Activated CD4-positive, alpha-beta T cell treated with anti-CD3 and anti-CD28 coated beads, Interleukin-2, amount 10 ng/mL, durations not matched to agents 7 days and 5 days (primary cell): ENCODE measurements at places on chromosomes 12 and 14.

GRCh38 chr14:75609606-75610475, 31.4 kb downstream of the FLVCR2 start:
- H3K36me3 ChIP-seq: peaks cover 2% of the 10 kb centered on the region
- no peaks in the 10 kb centered on the region for H3K4me1 ChIP-seq
- no peaks in the 10 kb centered on the region for H3K27me3 ChIP-seq
- no peak overlapping the region for H3K4me3 ChIP-seq
- no peak overlapping the region for H3K27ac ChIP-seq

- peak within 1 kb of the TSS; percentile 81 for H3K4me3 ChIP-seq
- H3K36me3 ChIP-seq: peaks cover 2% of the 10 kb centered on the region
- peak; percentile 38 for DNase-seq
- H3K27me3 ChIP-seq: no peaks in the 10 kb centered on the region
- H3K4me1 ChIP-seq: peaks cover 36% of the 10 kb centered on the region
- peak within 1 kb of the TSS; percentile 90 for H3K27ac ChIP-seq
Observed at GRCh38 chr12:12070674-12071656, at the start of gene BCL2L14. Gene BCL2L14, plus strand, starts transcription at chr12:12070939. Its CDS starts 8,367 bp downstream, at chr12:12079306.

- H3K36me3 ChIP-seq: peaks cover 82% of the 10 kb centered on the region
- no peaks in the 10 kb centered on the region for H3K27me3 ChIP-seq
- H3K27ac ChIP-seq: peak overlapping the region; percentile 68
- peaks cover 52% of the 10 kb centered on the region for H3K4me1 ChIP-seq
- no peak overlapping the region for H3K4me3 ChIP-seq
Observed at GRCh38 chr12:19482551-19483109, 43.3 kb downstream of the AEBP2 start.

DNA sequence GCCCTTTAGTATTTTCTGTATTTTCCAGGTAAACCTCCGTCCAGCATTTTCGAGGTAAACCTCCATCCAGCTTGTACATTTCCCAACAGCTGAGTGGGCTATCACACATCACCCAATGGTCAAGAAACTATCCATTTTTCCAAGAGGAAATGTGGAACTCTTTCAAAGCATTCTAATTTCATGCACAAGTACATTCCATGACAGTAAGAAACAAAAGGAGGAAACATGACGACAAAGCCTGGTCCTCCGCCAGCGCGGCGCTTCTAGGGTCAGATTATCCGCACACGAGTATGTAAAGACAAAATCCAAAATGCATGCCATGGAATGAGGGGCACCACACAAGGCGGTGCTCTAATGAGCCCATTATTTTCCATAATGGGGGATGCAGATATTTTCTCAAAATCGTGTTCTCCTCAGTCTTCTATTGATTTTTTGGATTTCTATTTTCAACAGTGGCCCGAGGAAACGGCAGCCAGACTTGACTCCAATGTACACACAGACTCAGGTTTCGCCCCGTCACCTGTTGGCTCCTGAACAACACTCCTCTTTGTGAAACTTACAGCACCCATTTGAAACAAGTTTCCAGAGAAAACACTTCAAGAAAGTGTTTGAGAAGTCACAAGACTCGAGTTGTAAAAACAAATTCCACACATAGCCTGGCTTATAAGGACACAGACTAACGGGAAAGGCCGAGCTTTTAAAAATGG, 107.4 kb downstream of the PRICKLE1 start:
- peaks cover 76% of the 10 kb centered on the region for H3K27me3 ChIP-seq
- peak overlapping the region; percentile 43 for H3K4me3 ChIP-seq
- H3K27ac ChIP-seq: no peak overlapping the region
- H3K4me1 ChIP-seq: peaks cover 12% of the 10 kb centered on the region
- H3K36me3 ChIP-seq: no peaks in the 10 kb centered on the region
- DNase-seq: no peak

DNA sequence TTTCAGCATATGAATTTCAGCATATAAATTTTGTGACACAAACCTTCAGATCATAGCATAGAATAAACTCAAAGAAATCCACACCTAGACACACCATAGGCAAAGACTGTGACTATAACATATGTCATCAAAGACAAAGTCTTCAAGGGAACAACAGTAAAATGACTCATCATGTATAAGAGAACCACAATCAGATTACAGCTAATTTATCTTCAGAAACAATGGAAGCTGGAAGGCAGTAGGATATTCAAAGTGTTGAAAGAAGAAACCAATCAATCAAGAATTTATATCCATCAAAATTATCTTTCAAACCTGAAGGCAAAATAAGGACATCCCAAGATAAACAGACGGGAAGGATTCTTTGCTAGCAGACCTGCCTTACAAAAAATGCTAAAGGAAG, 29.0 kb downstream of the DLK1 start:
- H3K27me3 ChIP-seq: peaks cover 23% of the 10 kb centered on the region
- H3K4me3 ChIP-seq: no peak overlapping the region
- no peak for DNase-seq
- H3K36me3 ChIP-seq: no peaks in the 10 kb centered on the region
